ENCODE measurements at places on chromosomes 2 and 18.
A peak's percentile ranks its signal among the peaks of the same experiment; 100 is the strongest.

DNA sequence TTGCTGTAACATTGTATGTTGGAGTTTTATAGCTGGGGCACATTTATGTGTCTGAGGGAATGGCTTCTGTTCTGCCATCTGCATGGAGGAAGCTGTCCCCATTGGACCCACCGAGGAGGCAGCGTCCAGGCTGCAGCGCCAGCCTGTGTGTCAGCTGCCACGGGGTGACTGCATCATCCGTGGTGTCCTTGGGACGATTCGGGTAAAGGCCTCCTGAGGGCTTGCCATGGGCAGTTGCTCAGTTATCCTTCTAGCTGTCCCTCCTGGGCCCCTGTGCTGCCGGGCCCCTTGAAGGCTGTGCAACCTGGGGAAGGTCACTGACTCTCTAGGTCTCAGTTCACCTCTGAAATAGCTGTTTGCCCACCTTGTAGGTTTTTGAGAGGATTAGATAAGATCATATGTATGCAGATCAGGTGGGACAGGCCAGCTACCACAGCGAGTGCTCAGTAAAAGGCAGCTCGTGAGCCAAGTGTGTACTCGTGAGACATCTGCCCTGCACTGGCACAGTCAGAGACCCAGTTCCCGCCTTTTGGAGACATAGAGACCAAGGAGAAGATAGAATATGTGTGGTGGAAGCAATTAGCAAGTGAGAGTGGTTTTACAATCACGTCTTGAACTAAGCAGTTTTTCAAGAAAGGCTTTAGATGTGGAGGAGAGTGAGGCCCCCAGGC, 10.6 kb downstream of the LDLRAD4 start:
- DNase-seq = no peak

DNA sequence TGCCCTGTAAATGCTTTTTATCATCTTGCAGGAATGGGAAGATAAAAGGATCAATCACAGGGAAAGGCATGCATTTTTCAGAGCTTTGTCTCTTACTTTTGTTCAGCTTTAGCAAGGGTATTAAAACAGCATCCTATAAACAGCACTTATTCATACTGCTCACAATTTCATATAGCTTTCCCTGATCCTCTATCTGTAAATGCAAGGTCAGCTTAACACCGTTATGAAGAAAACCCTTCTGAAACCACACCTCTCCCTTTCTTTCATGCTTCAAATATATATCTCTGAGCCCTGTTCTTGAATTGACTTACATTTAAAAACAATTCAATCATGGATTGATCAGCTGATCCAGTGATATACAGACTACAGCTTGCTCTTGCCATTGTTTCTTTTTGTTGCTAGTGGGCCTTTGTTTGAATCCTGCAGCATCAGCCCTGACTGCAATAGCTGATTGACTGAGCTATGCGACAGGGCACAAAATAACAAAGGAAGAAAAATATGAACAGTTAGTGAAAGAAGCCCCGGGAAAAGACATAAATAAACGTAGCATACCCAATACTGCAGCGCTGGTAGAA, 795.5 kb upstream of the CDH2 start:
- no peak for DNase-seq

GRCh38 chr18:22977847-22978701, 44.9 kb downstream of the RBBP8 start:
- DNase-seq = no peak

- no peak for DNase-seq
Measured at GRCh38 chr2:26682155-26682554, 10.4 kb upstream of the KCNK3 start.

GRCh38 chr2:168181825-168182224, 65.6 kb downstream of the STK39 start:
- DNase-seq = no peak

- no peak for DNase-seq
Measured at GRCh38 chr2:230008708-230009066, 60.0 kb downstream of the SLC16A14 start.

- DNase-seq = no peak
Measured at GRCh38 chr2:179768765-179769164, 92.6 kb downstream of the ZNF385B start.

GRCh38 chr2:11517906-11518305, 15.9 kb upstream of the GREB1 start:
- DNase-seq = no peak

- no peak for DNase-seq
Measured at GRCh38 chr2:84052913-84053312, 406.2 kb downstream of the SUCLG1 start.

DNA sequence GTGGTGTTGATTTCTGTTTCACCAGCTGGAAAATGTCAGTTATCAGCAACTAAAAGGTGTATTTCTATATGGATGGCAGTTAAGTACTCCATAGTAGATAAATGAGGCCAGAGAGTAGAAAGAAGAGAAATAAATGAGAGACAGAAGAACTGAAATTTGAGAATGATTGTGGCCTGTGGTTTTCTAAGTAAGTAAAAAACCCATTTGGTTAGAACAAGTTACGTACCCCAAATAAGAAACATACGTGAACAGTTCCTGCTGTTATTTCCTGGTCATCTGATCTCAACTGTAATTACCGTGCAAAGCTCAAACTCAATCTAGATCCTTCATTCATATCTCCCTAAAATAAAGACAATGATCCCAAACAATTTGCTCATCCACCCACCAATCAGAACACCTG, 181.3 kb downstream of the PID1 start:
- no peak for DNase-seq

DNA sequence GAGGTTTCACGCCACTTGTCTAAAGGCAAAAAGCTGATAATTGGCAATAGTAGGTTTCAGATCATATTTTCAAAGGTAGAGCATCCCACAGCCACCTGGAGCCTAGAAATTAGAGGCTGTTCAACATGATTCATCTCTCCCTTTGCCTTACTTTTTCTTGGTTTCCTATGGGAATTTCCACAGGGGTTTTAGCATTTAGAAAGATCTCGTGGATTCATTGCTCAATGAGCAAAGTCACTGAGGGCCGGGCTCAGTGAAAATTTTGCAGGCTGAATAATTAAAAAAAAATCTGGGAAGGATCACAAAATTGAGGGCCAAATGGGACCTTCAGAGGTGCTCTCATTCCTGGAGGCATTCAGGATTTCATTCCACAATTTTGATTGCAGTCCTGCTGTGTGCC, 137.1 kb downstream of the VAPA start:
- DNase-seq = no peak

GRCh38 chr2:101793277-101793969, 95.9 kb downstream of the MAP4K4 start:
- DNase-seq = no peak

- no peak for DNase-seq
Measured at GRCh38 chr18:68604256-68604655, 110.7 kb downstream of the TMX3 start.

DNA sequence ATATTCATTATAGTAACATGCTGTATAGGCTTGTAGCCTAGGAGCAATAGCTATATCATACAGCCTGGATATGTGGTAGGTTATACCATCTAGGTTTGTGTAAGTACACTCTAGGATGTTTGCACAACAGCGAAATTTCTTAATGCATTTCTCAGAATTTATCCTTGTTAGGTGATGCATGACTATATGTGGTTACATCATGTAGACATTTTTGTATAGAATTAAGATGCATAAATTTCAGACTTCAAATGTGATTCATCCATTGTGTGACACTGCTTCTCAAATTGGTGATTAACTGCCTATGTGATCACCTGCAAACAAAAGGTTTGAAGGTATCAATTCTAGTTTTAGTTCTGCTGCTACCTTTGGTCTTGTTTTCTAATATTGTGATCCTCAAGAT, 1787.0 kb upstream of the PIK3C3 start:
- no peak for DNase-seq

DNA sequence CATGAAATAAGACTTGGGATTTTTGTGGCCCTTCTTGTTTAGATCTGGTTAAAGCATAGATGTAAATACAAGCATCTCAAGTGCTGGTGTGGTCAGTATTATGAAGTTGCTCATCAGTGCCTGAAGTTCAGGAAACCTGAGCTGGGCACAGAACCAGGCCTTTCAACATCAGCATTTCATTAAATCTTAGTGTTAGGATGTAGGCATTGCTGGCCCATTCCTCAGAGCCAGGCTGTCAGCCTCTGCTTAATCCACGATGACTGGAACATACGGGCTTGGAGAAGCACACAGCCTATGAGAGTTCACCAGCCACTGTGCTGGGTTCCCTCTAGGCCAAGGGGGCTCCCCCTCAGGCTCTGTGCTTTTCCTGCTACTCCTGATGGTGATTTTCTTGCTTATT, 270.2 kb downstream of the EN1 start:
- no peak for DNase-seq

DNA sequence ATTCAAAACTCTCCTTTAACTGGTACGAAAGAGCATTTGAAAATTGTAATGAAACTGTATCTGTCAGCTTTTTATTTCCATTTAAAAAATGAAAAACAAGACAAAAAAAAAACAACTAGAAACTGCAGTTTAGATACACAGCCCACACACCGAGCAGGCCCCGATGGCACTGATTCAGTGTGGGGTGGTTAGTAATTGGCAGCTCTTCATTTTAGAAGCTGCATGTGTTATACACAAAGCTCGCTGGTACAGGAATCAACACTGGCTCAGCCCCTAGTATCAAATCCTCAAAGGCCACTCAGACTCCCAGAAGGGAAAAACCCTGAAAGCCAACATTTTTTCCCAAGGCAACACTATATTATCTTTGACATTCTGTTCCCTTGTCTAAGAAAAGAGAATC, 30.5 kb upstream of the RMDN2 start:
- DNase-seq = no peak

DNA sequence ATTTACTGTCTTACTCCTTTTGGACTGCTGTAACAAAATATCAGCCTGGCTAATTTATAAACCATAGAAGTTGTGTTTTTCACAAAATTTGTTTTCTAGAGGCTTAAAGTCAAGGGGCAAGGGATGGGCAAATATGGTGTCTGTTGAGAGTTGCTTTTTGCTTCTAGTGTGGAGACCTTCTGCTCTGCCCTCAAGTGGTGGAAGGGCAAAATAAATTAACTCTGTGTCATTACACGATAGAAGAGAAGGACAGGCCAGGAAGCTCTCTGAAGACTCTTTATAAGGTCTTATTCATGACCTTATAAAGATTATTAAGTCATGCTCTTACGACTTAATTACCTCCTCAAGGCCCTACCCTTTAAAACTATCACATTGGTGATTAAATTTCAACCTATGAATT, 181.2 kb upstream of the LRATD1 start:
- DNase-seq = no peak

GRCh38 chr2:216992056-216992675, 132.3 kb upstream of the TNP1 start:
- no peak for DNase-seq

- no peak for DNase-seq
Measured at GRCh38 chr18:58848685-58849084, 16.0 kb upstream of the ZNF532 start.

GRCh38 chr2:22800412-22800811, 584.6 kb upstream of the KLHL29 start:
- no peak for DNase-seq

DNA sequence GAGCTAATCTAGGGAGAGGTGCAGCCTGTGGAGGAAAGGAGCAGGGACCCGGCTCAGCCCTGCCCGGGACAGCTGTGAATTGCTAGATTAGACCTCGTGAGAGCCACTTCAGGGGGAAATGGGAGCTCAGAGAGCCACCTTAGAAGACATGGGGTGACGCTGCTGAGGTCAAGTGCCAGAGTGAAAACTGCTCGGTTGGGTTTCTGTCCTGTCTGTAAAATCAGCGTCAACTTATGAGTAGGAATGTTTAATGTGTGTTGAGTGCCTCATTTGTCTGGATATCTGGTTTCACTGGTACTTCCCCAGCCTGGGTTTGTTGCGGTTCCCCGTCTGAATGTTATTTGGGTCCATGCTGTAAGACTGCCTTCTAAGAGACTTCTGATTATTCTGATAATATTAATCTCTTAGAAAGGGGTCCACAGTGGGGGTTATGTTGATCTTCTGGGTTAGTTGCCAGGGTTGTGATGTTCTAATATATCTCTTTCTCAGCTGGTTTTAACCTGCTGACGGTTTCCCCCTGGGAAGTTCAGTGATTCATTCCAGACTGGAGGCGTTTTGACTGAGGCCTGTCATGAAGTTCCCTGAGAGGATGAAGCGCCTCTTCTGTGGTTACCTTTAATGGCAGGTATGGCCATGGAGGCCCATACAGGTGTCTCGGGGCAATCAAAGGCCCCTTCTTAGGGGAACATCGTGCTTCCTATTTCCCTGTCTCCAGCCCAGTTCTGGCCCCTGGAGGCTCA, 175.9 kb downstream of the SH3RF3 start:
- DNase-seq = no peak

GRCh38 chr18:28439870-28440269, 262.9 kb upstream of the CDH2 start:
- DNase-seq = no peak

- DNase-seq = no peak
Measured at GRCh38 chr2:110852051-110852450, 119.7 kb downstream of the ACOXL start.

GRCh38 chr18:35376393-35376741, 770 bp downstream of the ZNF396 start:
- DNase-seq = peak; percentile 20

DNA sequence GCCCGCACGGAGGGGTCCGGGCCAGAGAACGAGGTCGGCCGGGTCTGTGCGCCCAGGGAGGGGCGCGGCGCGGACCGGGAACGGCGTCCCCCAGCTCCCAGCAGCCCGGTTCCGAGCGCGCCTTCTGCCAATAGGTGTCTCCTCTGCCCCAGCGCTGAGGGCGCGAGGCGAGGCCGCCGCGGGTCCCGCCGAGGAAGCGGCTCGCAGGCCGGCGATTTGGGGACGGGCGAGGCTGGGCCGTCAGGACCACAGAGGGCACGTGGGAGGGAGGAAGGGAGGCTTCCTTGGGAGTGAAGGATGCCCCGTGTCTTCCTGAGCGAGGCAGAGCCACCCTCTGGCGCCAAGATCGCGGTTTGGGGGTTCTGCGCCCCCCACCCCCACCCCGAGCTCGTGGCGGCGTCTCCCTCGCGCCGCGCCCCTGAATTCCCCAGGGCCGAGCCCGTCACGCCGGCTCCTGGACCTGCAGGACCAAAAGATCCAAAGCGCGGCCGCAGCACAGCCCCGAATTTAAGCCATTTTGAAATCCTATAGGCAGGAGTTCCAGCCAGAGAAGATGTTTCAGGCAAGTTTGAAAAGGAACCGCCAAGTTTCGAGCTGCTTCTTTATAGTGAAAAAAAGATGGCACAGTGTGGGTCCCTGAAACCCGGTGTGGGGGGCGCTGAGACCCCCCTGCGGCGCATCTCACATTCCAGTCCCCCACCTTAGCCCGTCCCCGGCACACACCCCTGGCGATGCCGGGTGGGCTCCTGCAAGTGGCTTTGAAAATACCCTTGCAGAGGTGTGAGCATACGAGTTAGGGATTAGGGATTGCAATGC, 909 bp downstream of the NFATC1 start:
- peak; percentile 57 for DNase-seq

DNA sequence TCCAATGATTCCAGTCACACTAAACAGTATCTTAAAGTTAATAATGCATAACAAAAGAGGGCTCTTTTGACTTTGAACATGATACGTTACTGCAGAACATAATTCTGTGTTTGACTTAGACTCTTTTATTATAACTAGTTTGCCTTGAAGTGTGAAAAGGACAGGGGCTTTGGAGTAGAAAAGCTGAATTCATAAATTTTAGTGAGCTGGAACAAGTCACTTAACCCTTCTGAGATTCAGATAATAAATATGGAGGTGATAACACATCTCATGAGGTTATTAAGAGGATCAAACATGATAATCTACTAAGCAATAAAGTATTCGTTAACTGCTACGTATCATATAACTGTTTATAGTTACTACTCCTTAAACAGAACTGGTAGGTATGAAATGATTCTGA, 44.7 kb upstream of the FLACC1 start:
- DNase-seq = no peak

All from activated naive CD8-positive, alpha-beta T cell treated with anti-CD3 and anti-CD28 coated beads, Interleukin-2, amount 50 U/mL, for 24 hours (primary cell).